Skeletal muscle cell (primary cell): ENCODE measurements at places on chromosomes 1 and 21.

- DNase-seq, result no peak
These were observed 48.5 kb upstream of the PBX1 start for GRCh38 chr1:164510435-164510834.

GRCh38 chr1:75768016-75768415 is 18.0 kb upstream of the RABGGTB start:
- no peak for DNase-seq

DNA sequence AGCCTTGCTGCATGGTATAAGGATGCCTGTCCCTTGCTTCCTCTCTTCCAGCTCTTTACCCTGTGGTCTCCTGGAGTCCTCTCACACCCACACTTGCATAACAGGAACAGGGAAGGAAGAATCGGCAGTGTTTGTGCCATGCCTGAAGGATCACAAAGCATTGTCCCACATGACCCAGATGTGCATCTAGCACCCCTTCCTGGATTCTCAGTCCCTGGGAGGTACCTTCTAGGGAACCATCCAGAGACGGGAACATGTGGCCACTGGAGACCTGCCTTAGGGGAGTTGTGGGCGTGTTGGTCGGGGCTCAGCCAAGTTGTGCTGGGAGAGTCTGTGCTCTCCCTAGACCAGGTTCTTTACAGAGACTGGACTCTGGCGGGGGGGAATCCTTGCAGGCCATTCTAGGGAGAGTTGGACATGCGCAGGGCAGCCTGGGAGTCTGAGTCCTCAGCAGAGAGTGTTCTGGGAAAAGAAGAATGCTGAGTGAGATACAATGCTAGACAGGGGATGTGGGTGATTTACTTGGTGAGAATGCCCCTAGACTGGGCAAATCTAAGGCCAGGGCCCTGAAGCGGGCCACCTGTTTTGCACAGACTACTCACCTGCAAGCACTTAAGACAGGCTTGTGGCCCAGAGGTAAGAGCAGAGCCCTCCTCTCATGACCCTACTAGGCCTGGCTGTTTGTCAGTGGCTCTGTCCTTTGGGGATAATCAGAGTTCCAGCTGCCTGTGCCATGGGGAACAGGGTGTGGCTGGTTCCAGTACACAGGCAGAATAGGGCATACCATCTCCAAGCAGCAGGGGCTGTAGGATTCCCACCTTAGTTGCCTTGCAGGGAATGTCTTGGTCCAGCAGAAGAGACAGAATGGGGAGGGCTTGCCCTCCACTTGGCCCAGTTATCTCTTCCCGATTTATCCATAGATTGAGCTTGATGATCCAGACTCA is 89.8 kb downstream of the MAN1C1 start:
- no peak for DNase-seq

- no peak for DNase-seq
These were observed 245.3 kb upstream of the RUNX1 start for GRCh38 chr21:35294231-35294898.

- DNase-seq, result no peak
These were observed 21.9 kb downstream of the LRRC8D start for GRCh38 chr1:89842567-89843272.

GRCh38 chr21:39947031-39947430 is 79.8 kb downstream of the PCP4 start:
- no peak for DNase-seq

DNA sequence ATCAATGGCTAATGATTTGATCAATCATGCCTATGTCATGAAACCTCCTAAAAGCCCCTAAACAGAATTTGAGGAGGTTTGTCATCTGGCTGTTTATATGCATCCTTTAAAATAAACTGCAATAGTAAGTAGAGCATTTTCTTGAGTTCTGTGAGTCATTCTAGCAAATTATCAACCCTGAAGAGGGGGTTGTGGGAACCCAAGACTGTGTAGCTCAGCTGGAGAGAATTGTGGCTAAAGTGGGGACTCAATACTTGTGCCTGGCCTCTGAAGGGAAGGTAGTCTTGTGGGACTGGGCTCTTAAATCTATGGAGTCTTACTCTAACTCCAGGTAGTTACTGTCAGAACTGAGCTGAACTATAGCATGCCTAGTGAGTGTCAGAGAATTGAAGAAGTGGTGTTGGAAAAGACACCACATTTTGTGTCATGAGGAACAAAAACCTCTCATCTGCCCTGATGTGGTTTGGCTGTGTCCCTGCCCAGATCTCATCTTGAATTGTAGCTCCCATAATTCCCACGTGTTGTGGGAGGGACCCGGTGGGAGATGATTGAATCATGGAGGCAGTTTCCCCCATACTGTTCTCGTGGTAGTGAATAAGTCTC is 402.4 kb downstream of the USH2A start:
- DNase-seq, result no peak

GRCh38 chr21:31426235-31426797 is 82.3 kb upstream of the TIAM1 start:
- DNase-seq, result no peak

DNA sequence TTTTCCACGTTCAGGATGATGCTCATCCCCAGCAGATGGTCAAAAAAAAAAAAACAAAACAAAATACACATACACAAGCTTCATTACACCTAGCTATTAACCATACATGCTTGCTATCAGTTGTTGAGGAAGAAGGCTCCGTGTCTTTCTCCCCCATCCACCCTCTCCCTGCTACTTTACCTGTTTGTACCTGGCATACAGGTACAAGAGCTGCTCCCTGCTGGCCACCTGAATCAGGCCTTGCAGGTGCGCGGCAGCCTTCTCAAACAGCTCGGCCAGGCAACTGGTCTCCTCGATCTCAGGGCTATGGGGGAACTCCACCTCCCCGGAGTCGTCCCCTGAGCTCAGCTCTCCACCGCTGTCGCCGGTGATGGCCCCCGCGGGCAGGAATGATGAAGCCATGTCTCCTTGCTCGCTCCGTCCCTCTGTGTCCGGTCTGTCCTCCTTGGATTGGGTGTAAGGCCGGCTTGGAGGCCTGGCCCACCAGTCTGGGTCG is 464 bp downstream of the ACBD6 start:
- no peak for DNase-seq

DNA sequence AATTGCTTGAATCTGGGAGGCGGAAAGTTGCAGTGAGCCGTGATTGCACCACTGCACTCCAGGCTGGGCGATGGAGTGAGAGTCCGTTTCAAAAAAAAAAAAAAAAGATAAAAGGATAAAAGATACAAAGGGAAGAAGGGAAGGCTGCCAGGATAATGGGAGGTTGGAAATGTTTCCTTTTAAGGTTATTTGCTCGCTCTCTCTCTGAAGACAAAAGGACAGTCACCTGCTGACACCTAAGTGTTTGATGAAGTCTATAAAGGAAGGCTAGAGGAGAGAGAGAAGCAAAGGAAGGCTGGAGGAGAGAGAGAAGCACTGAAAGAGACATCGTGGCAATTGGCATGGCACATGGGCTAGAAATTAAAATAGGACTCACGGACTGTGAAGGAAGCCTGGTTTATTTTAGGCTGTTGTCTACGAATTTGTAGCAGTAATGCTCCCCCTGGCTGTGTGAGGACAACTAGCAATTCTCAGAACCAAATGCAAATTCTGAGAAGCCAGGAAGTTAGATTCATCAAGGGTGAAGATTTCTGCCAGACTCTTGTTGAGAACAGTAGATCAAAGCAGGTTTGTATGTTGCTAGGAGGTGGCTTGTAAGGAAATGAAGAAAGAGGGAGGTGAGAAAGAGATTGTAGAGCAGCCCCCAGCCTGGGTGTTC is 154.2 kb downstream of the ZP4 start:
- DNase-seq, result no peak

DNA sequence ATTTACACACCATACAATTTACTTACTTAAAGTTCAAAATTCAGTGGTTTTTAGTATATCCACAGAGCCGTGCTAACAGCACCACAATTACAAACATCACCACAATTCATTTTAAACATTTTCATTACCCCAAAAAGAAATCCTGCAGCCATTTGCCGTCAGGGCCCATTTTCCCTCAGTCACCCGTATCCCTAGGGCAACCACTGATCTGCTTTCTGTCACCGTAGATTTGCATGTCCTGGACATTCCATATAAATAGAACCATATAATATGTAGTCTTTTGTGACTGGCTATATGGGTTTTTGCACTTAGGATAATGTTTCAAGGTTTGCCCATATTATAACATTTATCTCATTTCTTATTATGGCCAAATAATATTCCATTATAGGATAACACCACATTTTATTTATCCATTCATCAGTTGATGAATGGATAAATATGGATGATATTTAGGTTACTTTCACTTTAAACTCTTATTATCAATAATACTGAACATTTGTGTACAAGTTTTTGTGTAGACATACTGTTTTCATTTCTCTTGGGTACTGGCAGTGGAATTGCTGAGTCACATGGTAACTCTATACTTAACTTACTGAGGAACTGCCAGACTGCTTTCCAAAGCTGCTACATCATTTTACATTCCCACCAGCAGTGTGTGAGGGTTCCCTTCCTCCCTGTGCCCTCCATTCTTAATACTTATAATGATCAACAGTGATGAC is 68.9 kb downstream of the ST3GAL3 start:
- DNase-seq, result peak; percentile 56

DNA sequence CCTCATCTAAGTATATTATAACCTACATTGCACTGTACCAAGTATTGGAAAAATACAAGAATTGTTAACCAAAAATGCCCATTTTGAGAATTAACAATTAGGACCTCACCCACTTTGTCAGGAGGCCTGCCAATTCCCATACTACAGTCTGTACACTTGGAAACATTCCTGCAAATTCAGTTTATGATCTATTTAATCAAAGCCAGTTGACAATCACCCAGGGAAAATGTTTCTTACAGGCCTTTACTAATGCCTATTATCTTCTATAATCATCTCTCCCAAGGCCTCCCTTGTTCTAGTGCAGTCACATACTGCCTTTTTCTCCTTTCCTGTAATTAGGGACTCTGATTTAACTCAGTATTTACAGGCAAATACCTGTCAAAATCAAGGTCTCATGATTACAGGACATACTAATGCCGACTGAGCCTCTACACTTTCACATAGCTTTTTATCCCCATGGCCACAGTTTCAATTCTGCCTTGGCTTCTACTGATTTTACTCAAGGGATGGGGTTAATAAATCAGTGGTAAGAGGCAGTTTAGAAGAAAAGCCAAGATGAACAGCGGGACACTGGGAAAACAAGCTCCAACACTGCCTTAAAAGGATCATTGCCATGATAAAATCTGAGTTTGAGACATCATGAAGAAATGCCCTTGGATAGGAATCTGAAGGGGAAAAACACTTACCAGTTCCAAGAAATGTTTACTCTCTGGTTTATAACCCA is 338.7 kb downstream of the VAV3 start:
- no peak for DNase-seq

DNA sequence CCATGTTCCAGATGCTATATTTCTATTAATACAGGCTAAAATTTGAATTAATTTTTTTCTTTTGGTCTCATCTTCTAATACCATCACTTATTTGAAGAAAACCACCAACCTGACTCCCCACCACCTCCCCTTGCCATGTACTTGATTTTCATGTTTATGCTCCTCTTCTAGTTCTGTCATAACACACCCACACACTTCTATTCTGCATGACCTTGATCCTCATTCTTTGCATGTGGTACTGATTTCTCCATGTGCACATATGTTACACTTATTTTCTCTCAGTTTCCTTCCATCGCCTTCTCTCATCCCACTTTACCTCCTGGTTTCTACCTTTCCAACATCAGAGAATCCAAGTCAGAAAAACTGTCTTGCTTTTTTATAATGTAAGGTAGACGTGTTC is 78.9 kb upstream of the ARID1A start:
- DNase-seq, result no peak

- peak; percentile 23 for DNase-seq
These were observed 14.9 kb downstream of the SH2D1B start for GRCh38 chr1:162397039-162397448.

GRCh38 chr1:48333316-48333715 is 110.8 kb downstream of the SLC5A9 start:
- no peak for DNase-seq

DNA sequence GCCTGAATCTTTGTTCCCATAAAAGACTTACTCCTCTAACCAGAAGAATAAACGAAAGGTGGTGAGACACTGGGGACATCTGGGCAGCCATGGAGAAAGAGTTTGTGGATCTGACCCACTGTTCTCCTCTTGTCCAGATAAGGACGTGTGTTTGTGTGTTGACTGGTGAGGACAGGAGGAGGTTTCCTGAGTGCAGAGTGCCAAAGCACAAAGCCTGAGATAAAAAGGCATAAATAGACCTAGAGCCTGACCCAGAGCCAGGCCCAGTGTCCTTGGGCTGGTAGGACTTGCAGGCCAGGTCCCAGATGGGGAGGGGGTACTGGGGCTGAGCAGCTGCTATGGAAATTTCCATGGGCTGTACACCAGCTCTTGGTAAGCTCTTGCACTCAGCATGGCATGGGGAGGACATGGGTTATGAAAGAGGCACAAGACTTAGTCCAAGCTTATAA is 19.6 kb upstream of the COQ8A start:
- DNase-seq, result no peak

DNA sequence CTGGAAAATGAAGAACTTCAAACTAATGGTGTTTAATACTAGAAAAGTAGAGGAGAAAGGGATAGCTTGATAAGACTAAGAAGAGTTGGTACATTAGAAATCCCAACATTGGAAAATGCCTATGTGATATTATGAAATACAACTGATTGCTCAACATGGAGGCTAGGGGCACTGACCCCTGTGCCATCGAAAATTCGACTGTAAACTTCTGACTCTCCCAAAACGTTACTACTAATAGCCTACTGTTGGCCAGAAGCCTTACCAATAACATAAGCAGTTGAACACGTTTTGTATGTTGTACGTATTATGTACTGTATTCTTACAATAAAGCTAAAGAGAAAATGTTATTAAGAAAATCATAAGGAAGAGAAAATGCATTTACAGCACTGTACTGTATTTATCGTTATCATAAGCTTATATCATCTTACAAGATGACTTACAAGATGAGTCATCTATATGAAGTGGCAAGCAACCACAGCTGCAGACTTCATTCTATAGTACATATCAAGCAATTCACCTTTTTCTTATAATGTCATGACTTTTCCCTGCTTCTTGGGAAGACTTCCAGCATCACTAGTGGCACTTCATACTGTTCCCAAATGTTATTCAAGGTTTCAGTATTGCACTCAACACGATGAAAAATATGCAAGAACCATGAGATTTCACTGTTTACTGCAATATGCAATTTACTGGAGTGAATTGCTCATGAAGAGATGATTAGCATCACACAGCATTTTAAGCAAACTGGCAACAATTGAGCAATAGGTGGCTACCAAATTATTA is 12.9 kb upstream of the CTSK start:
- DNase-seq, result no peak

GRCh38 chr1:115363171-115363570 is 25.1 kb upstream of the NGF start:
- DNase-seq, result no peak
